ENCODE measurements at places on chromosomes 13 and 19. TPM values are rescaled to one million over a fixed set of nuclear protein-coding genes. Genes with fewer than 3 reads are reported as not detected.

The KISS1R gene
- not detected for total RNA-seq

The FGF22 gene
- 4.4 TPM for total RNA-seq

GRCh38 chr19:47309038-47309437 lies 623 bp upstream of the C5AR1 start:
- H3K4me1 ChIP-seq, result no peaks in the 10 kb centered on the region
- H3K27ac ChIP-seq, result no peak overlapping the region
- no peaks in the 10 kb centered on the region for H3K36me3 ChIP-seq

The MUC16 gene
- 4.0 TPM for total RNA-seq

- no peak overlapping the region for H3K27ac ChIP-seq
- no peaks in the 10 kb centered on the region for H3K27me3 ChIP-seq
- no peaks in the 10 kb centered on the region for H3K36me3 ChIP-seq
- no peak for DNase-seq
- H3K4me3 ChIP-seq, result peak overlapping the region; percentile 23
Measured at GRCh38 chr19:49210901-49211451, 53.4 kb downstream of the TRPM4 start.

DNA sequence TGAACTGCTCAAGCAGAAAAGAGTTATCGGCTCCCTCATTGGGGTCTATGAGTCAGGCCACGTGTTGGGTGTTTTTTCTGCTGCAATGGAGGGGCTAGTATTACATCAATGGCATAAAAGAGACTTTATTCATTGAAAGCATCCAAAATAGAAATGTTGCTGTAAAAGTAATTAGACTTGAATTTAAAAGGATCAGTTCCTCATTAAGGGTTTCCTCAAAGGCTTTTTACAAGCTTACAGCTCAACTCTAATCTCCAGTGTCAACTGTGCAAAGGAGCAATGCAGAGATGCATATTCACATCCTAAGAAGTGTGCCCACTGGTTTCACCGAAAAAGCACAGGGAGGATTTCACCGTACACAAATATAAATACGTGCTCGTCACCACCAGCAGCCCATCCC lies 300.3 kb downstream of the FOXO1 start:
- no peak for DNase-seq
- no peaks in the 10 kb centered on the region for H3K36me3 ChIP-seq
- H3K4me1 ChIP-seq, result peaks cover 2% of the 10 kb centered on the region
- no peak overlapping the region for H3K27ac ChIP-seq
